ENCODE measurements at places on chromosomes 6 and 20.

DNA sequence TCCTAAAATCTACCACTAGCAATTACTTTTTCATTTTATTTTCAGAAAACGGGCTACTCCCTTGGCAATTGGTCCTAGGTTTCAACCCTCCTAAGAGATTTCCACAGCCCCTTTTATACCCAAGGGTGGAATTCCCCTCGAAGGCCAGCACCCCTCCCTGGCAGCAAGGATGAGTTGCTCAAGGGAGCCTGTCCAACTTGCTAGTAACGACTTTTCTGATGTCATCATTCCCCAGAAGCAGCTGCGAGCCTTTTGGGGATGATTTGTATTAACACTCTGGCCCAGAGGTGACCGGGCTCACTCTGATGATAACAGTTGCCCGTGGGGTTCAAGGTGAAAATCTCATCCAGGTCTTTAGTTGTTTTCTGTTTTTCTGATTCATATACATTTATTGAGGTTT lies 30.7 kb upstream of the NAA20 start:
- DNase-seq = no peak

- no peak for DNase-seq
These were observed 55.8 kb downstream of the PLAGL1 start for GRCh38 chr6:143952060-143952778.

- peak; percentile 21 for DNase-seq
These were observed 11.3 kb downstream of the DIDO1 start for GRCh38 chr20:62914970-62915457.

- no peak for DNase-seq
These were observed 142.0 kb downstream of the CEP57L1 start for GRCh38 chr6:109237077-109237985.

DNA sequence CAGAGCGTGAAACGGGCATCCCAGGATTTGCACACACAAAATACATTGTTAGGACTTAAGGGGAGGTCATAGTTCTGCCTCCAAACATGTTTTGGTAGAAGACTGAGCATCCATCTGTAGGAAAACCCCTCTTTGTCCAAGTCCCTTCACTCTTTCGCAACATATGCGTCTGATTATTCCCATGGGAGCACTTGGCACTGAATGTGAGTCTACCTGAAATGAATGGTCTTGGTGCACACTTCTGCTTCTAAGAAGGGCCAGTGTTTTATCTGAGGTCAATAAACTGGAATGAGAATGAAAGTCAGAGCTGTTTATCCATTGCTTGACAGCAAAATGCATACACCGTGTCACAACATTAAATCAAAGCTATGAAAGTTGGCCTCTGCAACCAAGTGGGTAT lies 33.0 kb downstream of the GJA10 start:
- DNase-seq = no peak

DNA sequence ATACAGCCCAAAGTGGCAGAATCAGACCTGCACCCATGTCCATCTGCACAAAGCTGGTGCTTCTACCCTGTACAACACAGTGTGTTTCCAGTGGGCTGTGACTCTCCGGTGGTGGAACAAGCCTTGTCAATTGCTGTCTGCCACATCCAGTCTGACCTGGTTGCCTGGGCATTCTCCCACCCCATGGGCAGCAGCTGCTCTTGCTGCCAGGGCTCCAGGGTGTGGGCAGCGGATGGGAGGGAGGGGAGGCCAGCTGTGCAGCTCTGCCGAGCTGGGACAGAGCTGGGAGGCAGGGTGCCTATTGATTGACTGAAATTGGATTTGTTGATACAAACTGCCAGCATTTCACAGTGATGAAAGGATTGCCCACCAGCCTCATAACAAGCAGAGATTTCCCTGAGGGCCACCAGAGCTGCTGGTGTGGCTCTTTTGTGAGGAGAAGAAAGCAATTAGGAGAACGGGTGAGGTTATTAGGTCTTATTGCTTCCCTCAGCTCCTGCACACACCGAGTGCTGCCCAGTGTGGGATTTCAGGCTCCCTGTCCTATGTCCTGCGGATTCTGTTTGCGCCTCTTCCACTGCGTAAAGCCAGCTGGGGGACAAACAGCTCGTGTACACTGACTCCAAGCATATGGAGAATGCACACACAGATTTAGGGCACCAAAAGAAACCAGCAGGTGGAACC lies 150.8 kb downstream of the NRN1 start:
- no peak for DNase-seq

DNA sequence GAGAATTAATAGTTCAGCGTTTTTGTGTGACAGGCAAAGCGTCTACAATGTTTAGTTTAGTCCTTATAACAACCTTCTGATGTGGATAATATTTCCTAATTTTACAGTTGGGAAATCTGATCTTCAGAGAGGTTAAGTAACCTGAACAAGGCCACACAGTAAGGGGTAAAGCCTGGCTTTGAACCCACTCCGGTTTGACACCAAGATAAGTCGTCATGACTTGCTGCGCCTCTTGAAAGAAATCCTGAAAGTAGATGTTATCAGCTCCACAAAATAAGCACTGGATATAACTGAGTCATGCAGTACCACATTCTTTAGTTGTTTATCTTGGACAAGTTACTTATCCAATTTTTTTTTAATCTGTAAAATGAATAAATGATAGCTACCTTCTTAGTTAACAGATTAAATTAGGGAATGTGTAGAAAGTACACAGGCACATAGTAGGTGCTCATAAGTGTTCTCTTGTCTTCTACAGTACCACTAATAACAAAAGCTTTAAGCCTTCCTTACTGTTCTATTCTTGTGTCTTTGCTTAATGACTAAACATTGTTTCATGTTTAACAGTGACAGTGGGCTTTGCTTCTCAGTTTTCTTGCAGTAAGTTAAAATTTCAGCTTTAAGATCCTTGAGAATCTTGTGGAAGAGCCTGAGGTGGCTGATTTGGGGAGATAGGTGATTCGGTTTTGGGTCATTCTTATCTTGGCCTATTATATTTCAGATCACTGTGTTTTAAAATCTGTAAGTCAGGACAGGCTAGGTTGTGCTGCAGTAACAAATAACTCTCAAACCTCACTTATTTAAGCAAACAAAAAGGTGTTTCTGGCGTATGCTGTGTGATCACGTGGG lies 2.1 kb downstream of the HIVEP1 start:
- DNase-seq = no peak

DNA sequence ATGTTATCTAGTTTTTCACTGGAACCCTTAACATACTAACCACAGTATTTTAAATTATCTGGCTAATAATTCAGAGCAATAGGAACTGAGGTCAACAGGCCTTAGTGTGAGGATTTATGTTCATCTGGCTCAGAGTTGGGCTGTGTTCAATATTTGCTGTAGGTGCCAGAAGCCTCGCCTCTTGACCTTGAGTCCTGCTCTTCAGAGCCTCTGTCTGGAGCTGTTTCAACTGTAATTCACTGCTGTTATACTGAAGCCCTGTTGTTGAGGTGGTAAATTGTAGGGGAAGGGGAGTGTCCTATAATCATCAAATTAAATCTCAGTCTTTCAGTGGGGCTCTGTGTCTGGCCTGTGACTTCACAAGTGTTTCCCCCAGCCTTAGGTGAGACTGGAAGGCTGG lies 184.4 kb downstream of the CDH26 start:
- no peak for DNase-seq
